ENCODE measurements at places on chromosomes 12 and 14.

DNA sequence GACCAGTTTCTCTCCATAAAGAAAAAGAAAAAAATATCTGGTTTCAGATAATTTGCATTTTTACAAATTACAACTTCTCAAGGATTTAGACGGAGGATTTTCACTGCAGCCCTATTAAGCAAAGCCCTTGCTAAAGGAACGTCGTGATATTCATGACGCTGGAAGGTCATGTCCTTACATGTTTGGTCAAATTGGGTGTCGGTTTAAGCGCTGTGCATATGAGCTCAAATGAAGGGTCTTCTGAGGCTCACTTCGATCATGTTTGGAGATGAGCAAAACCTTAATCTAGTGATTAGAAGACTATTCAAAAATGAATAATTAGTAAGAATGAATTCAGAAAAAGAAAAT lies 67.3 kb upstream of the USP15 start:
- no peak for DNase-seq

- DNase-seq, result peak; percentile 25
Measured at GRCh38 chr12:107402041-107403022, 283.3 kb upstream of the PWP1 start.

DNA sequence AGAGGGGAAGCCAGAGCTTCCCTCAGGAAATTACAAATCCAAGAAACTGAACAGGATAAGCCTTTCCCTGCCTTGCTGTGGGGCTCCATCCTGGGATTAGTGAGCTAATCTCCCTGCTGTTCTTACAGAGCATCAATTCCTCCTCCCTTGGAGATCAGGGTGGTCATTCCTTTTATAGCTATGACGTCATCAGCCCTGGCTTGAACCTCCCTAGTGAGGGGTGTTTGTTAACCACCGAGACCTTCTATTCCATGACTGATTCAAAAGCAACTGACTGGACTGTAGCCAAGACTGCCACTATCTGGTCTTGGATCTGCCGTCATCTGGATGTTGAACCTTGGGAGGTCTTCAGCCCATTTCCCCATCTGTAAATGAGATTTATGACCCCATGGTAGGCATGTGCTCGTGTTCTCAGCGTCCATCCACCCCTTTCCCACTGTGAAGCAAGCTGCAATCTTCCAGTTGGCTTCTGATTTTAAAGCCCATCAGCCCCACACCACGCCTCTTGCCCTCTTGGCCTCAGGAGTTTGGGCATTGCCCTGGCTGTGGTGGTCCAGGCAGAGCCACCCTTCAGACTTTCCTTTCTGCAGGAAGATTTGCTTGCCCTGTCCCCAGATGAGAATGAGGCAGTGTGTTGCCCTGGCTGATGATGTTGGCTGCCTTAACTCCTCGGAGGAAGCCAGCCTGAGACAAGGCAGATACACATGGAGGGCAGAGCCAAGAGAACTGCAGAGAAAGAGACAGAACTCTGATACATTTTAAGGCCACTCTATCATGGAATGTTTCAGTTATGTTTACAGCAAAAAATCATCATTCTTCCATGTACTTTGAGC lies 59.6 kb upstream of the ACTN1 start:
- no peak for DNase-seq

- no peak for DNase-seq
Measured at GRCh38 chr12:120474616-120474960, 5.0 kb upstream of the SRSF9 start.

DNA sequence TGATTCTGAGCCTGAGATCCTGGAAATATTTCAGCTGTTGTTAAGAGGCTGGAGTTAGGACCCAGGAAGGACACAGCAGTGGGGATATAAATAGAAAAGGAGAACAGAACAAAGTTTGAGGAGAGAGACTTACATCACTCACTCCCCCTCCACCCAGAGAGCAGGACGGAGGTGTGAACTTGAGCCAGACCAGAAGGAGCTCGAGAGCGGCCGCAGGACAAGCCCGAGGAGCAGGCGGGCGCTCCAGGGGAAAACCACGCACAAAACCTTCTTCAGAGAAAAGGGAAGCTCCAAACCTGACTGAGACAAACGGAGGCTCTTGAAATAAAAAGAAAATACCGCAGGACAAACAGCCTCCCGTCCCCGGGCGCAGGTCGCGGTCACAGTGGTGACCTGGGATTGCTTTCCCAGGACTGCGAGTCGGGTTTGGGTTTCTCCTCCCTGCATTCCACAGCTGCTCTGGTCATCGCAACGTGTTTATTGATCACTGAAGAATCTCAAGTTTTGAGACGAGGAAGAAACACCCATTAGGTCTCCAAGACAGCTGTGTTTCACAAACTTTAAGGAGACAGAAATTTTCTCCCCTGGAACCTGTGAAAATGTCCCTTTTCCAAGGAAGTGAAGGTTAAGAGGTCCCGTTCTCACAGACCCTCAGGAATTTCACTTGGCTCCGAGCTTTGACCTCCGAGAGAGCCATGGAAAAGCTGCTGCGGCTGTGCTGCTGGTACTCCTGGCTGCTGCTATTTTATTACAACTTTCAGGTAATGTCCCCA lies at the start of gene ADGRD1:
Gene ADGRD1, plus strand, starts transcription at position 137 of the 773 bp plus-strand sequence. Its CDS starts 559 bp downstream, at position 696.
- no peak for DNase-seq

- no peak for DNase-seq
Measured at GRCh38 chr14:55430024-55430690, 10.3 kb downstream of the TBPL2 start.

- DNase-seq, result no peak
Measured at GRCh38 chr12:95803817-95804216, 13.3 kb upstream of the NTN4 start.

GRCh38 chr14:37668646-37669045 lies 73.2 kb downstream of the TTC6 start:
- no peak for DNase-seq

GRCh38 chr14:105315941-105316576 lies 1.5 kb downstream of the PACS2 start:
- DNase-seq, result no peak

DNA sequence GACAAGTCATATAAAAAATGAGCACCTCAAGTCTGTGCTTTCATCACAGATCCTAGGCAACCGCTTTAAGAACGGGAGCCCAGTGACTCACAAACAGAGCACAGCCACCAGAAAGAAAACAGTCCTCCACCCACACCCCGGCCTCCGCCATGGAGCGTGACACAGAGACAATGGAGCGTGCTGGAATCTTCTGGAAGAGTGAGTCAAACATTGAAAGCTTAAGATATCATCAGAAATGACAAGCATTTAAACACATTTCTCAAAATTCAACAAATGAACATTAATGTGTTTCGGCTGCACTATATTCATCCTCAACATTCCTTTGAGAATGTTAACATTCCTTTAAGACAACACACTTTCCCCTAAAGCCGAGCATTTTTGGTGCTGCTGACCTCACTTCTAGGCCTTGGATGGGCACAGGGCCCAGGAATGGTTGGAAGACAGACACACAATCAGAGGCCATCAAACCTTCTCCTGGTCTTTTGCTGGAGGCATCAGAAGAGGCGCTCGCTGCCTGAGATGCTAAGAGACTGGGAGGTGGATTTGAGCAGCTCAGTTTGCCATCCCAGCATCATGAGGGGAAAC lies 23.6 kb upstream of the TMEM132D start:
- DNase-seq, result no peak

- no peak for DNase-seq
Measured at GRCh38 chr12:103771466-103771865, 69.6 kb downstream of the NT5DC3 start.

- no peak for DNase-seq
Measured at GRCh38 chr12:117830471-117830870, 138.3 kb downstream of the KSR2 start.

Measured in activated CD8-positive, alpha-beta memory T cell treated with anti-CD3 and anti-CD28 coated beads for 48 hours (primary cell).